ENCODE measurements at places on chromosomes 3 and 15. TPM values are rescaled to one million over a fixed set of nuclear protein-coding genes. Genes with fewer than 3 reads are reported as not detected.
A peak's percentile ranks its signal among the peaks of the same experiment; 100 is the strongest.

The ATP13A3 gene
- 99.2 TPM for total RNA-seq

DNA sequence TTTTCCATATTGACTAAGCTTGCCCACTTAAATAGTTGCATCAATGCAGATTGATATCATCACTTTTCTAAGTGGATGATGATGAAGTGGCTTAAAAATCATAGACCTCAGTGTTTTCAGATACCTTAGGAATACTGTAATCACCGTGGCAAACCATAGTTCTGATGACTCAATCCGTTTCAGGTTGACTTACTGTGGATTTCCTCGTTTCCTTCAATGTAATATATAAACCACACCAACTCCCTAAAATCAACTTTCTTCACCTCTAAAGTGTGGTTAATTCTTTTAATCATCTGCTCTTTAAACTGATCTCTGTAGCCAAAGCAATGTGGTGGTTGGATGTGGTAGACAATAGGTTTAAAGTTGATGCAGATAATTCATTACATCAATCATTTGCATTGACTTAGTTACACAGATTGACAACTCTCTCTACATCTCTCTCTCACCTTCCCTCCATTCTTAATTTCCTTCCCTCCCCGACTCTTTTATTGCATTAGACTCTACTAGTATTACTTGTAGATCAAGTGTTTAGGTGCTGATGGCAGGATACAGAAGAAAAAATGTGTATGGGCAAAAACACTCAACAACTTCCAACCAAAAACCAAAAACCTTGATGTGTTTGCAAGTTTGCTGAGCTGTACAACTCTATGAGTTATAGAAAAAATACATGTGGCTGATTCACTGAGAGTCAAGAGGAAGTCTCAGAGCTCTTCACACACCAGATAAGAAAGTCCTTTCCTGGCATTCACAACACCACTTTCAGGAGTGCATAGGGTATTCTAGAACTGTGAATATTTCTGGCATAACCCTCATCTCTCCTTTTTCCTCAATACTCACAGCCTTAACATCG lies 243.5 kb downstream of the NFKBIZ start:
- no peaks in the 10 kb centered on the region for H3K36me3 ChIP-seq
- no peak overlapping the region for H3K4me3 ChIP-seq
- no peak for DNase-seq
- peaks cover 19% of the 10 kb centered on the region for H3K4me1 ChIP-seq
- H3K27ac ChIP-seq: no peak overlapping the region

The REC114 gene
- 1.4 TPM for total RNA-seq

DNA sequence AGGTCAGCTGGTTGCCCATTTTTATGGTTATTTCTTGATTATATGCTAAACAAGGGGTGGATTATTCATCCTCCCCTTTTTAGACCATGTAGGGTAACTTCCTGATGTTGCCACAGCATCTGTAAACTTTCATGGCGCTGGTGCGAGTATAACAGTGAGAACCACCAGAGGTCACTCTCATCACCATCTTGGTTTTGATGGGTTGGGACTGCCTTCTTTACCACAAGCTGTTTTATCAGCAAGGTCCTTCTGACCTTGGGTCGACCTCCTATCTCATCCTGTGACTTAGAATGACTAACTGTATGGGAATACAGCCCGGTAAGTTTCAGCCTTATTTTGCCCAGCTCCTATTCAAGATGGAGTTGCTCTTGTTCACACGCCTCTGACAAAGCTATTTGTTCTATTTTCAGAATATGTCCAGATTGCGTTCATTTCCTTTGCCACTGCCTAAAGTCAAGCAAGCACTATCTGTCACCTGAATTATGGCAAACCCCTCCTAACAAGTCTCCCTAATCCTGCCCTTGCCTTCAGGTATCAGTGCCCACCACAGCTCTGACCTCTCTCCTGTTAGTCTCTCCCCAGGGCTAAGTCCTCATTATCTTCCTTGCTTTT lies 308.5 kb downstream of the ROBO2 start:
- no peak overlapping the region for H3K27ac ChIP-seq
- H3K36me3 ChIP-seq: no peaks in the 10 kb centered on the region
- H3K4me1 ChIP-seq: no peaks in the 10 kb centered on the region
- H3K4me3 ChIP-seq: no peak overlapping the region
- DNase-seq: no peak
- no peaks in the 10 kb centered on the region for H3K27me3 ChIP-seq

- H3K4me1 ChIP-seq: peaks cover 3% of the 10 kb centered on the region
- H3K36me3 ChIP-seq: no peaks in the 10 kb centered on the region
- no peak overlapping the region for H3K27ac ChIP-seq
- no peak for DNase-seq
- H3K27me3 ChIP-seq: peaks cover 30% of the 10 kb centered on the region
- H3K4me3 ChIP-seq: no peak overlapping the region
Measured at GRCh38 chr15:99029341-99030144, 22.0 kb upstream of the PGPEP1L start.

The CTXND1 gene
- 2.1 TPM for total RNA-seq

DNA sequence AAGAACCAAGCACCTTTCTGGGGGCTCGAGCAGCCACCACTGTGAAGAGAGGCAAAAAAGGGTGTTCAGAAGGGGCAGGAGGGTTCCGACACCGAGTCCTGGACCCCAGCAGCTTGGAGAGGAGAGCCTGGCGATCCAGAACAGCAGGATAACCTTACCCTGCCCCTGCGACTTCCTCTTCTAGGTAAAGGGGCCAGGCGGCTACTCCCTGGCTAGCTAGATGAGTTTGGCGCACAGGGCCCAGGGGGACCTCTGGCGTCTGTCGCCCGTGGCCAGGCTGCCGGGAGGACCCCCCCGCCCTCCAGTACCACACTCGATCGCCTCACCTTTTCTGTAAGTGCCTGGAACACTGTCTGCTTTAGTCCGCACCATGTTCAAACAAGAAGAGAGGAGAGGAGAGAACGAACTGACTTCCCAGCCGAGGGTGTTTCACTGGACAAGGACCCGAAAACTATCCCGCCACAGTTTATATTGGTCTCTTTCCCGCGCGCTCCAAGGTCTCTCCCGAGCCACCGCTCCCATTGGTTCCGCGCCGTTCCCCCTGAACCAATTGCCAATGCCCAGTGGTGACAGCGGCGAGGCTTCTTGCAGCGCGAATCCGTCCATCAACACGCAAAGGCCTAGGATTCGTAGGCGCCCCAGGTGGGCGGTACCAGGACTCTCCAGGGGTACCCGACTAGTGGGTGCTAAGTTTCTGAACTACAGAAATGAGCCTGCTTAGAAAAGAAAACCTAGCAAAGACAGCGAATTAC lies at the start of gene PCLAF:
PCLAF (minus strand) TSS at position 442 of the 752 bp plus-strand sequence; CDS start at position 372, 70 bp downstream.
- no peak within 1 kb of the TSS for H3K27ac ChIP-seq
- H3K4me1 ChIP-seq: peaks cover 14% of the 10 kb centered on the region
- no peaks in the 10 kb centered on the region for H3K27me3 ChIP-seq
- H3K4me3 ChIP-seq: peak within 1 kb of the TSS; percentile 72
- H3K36me3 ChIP-seq: no peaks in the 10 kb centered on the region
- peak; percentile 94 for DNase-seq

The C3orf85 gene
- total RNA-seq: not detected

DNA sequence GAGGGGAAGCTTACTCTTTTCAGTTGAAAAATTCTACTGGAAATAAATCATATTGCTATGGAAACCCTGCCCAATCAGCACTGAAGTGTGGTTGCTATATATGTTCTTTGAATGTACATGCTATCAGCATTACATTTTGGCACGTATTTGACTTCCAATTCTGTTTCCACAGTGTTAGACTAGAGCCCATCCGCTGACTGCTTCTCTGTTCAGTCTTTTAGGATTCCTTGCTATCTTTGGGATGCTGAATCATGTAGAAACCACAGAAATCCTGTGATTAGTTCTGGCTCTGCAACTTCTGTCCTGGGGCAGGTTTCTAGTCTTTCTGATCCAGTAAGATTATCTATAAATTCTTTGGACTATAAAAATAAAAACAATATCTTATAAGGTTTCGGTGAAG lies 128.2 kb upstream of the SLC7A14 start:
- no peaks in the 10 kb centered on the region for H3K27me3 ChIP-seq
- H3K36me3 ChIP-seq: no peaks in the 10 kb centered on the region
- DNase-seq: no peak
- no peaks in the 10 kb centered on the region for H3K4me1 ChIP-seq
